ENCODE measurements at places on chromosomes 7 and 10.

GRCh38 chr7:48097521-48098231 lies 8.6 kb downstream of the UPP1 start:
- no peak for DNase-seq

DNA sequence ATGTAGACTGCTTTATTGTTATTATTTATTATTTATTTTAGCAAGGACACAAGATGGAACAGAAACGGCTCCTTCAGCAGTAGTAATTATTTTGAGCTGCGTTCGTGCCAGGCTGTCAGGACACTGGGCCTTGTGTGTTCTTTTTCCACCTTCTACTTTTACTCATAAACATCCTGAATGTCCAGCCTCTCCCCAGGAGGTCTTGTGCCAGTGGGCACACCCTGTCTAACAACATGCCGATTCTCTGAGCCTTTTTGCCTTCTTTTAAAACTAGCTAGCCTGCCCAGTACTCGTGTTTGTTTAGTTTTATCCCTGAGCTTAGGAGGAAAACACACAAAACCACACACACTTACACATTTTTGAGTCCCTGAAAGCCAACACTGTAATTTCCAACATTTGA lies 1.2 kb downstream of the SCIN start:
- no peak for DNase-seq

DNA sequence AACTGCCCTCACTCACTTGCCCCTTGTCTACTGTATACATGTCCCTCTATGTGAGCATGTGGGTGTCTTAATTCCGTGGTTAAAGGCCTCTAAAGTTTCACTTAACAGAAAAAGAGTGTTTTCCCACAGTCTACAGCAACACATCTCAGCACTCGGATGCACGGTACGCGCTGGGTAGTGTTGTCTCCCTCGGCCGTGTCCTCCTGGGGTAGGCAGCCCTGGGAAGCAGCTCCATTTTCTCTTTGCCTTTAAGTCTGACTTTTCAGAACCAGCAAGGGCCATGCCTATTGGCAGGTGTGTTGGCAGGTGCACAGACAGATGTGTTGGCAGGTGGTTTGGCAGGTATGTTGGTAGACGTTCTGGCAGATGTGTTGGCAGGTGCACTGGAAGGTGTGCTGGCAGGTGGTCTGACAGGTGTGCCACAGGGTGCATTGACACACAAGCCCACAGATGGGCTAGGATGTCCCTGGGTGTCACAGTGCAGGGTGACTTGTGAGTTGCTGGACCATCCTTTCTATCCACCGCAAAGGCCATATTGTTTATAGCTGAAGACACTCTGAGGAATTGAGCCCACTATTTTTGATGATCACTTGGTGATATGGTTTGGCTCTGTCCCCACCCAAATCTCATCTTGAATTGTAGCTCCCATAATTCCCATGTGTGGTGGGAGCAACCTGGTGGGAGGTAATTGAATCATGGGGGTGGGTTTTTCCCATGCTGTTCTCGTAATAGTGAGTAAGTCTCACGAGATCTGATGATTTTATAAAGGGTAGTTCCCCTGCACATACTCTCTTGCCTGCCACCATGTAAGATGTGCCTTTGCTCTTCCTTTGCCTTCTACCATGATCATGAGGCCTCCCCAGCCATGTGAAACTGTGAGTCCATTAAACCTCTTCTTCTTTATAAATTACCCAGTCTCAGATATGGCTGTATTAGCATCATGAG lies 296.9 kb downstream of the TNS3 start:
- DNase-seq: no peak

DNA sequence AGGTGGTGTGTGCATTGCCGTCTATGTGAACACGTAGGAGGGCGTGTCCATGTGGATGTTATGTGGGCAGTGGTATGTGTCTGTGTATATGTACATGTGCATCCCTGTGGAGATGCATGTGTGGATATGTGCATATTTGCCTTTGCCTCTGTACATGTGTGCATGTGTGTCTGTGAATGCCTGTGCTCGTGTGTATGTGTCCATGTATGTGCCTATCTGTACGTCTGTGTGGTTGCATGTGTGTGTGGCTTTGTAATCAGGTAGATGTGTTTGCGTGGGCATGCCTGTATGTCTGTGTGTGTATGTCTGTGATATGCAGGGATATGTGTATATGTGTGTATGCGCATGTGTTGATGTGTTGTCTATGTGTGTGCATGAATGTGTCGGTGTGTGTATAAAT lies 19.7 kb downstream of the ADCY1 start:
- no peak for DNase-seq

- DNase-seq: no peak
Observed at GRCh38 chr7:151769188-151769821, 107.6 kb downstream of the PRKAG2 start.

GRCh38 chr10:14126697-14127440 lies 203.9 kb downstream of the FRMD4A start:
- no peak for DNase-seq

GRCh38 chr10:94879214-94879613 lies 59.2 kb upstream of the CYP2C9 start:
- DNase-seq: no peak

- DNase-seq: no peak
Observed at GRCh38 chr10:107656932-107657331, 492.4 kb upstream of the SORCS1 start.

- no peak for DNase-seq
Observed at GRCh38 chr10:48923748-48924147, 15.9 kb downstream of the LRRC18 start.

DNA sequence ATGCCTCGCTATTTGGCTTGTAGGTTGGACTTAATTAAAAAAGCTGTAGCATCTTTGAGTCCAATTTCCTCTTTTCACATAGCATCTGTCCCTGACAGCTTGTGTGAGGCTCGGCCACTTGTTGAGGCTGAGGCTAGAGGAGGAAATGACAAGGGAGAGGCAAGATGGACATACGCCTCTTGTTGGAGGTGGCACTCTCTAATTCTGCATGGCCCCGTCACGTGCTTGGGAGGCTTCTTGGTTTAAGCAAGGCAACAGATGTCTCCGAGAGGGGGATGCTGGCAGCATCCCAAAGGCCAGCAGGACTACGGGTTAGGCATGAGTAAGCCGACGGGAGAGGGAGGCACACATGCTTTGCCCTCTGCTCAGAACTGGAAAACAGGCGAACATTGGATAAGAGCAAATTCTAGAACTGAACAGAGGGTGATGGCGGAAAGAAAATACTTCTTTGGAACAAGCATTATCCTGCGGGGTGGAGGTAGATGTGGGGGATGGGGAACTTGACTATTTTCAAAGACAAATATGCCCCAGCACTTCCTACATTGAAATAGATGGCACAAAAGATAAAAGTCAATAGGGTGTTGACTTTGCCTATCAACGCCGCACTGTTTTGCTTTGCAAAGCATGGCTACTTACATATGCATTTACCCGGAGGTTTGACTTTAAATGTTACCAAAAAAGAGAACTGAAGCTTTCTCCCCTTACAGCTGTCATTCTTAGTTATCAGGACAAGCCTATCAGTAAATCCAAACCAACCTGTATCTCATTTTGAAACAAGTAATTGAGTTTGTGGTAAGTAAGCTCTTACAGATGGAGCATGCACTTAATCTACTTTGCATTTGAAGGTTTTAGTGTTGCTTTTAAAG lies 94.8 kb downstream of the CHN2 start:
- DNase-seq: no peak

DNA sequence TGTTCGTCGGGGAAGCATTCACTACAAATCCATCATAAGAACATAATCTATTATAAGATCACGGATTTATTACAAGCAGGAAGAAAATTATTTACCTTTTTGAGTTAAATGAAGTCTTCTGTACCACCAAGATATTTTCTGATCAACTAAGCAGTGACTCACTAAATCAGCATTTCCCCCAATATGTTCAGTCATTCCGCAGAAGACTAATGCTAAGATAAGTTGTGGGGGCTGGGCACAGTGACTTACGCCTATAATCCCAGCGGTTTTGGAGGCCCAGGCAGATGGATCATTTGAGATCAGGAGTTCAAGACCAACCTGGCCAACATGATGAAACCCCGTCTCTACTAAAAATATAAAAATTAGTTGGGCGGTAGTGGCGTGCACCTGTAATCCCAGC lies 144.2 kb upstream of the EGR2 start:
- no peak for DNase-seq

DNA sequence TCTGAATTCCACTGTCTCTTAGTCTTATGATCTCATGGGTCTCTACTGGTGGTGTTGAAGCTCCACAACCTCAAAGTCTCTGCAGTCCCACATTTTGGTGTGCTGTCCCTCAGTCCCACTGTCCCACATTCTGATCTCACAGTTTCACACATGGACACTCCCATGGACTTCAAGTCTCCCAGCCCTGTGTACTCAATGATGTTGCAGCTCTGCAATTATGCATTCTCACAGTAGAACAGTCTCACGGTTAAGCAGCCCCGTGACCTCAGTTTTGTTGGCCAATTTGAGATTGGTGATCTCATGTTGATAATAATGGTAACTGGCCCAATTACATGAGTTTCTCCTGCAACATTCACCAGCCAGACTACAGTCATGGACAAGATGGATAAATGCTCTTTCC lies 109.4 kb downstream of the ODAD2 start:
- no peak for DNase-seq

DNA sequence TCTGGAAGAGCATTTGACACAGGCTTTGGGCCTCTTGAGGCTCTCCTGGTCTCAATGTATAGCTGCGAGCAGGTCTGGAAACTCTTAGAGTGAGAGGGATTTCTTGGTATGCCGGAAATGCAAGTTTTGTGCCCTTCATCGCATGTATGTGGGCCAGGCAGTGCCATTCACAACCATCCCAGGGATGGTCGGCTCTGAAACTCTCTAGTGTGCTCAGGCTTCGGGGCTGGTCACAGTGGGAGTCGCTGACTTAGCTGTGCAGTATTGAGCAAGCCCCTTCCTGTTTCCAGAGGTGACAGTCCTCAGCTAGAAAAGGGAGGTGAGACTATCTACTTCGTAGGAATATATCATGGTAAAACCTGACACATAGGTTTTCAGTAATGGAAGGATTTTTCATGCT lies 2.0 kb upstream of the AOAH start:
- DNase-seq: no peak

DNA sequence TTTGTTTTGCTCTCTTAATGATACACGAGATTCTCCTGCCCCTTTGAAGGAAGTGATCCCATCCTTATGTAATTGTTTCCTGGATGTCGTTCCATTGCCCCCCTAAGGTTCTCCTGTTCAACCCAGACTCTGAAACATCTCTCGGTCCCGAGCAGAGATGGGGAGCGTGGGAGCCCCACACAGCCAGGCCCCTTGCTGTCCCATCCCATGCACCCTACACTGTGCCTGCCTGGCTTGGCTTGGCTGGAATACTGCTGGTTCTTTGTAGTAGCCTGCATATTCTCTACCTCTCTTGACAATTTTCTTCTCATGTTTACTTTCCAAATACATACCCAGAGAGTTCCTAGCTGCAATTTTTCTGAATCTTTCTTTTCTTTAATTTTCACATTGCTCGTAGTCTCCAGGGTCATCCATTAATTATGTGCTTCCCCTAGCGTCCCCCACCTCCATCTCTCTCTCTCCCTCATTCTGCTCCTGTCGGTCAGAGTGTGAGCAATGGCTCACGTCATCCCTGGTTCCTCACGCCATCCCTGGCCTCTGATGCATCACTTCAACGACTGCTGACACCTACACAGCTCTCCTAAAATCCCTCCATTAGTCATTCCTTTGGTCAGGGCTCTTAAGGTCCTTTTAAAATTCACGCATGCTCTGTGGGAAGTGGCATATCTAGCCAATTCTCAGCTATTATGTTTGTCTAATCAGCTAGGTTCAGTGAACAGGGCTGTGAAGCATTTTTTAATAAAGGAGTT lies 32.5 kb upstream of the GPR158 start:
- no peak for DNase-seq

DNA sequence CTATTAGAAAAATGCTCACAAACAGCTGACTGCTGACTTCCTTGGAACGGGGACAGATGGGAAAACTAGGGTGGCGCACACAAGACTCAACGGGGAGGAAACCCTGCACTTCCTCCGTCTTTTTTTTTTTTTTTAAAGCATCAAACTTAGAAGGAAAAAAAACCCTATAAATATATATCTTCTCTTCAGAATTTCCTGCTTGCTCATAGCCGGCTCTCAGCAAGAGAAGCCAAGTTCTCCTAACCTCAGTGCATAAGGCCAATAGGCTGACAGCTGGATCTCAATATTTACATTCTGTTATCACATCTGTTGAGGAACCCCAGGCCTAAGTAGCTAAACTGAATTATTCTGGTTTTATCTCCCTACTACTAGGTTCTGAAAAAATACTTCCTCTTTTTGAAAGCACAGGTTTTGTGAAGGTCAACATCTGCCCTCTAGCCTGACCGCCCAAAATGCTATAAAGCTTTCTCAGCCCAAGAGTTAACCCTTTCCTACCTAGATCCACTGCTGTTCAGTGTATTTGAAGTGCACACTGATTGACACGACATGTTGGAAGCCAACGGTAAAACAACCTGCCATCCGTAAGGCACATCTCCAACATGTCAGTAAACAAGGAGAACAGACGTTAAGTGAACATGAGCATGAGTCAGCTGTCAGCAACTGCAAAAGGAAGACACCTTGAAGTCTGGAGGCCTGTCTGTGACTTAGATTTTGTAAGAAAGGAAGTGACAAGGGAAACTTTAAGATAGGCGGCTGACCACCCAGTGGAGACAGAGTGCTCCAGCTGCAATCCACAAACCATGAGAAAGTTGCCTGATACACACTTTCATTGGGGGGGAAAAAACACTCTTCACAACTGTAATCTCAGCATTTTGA lies 83.8 kb downstream of the EBLN1 start:
- DNase-seq: no peak

- no peak for DNase-seq
Observed at GRCh38 chr7:101985057-101985902, 167.9 kb downstream of the CUX1 start.

- DNase-seq: no peak
Observed at GRCh38 chr7:155355745-155356144, 58.1 kb downstream of the INSIG1 start.

GRCh38 chr7:116273918-116274301 lies 63.6 kb downstream of the TES start:
- DNase-seq: no peak

DNA sequence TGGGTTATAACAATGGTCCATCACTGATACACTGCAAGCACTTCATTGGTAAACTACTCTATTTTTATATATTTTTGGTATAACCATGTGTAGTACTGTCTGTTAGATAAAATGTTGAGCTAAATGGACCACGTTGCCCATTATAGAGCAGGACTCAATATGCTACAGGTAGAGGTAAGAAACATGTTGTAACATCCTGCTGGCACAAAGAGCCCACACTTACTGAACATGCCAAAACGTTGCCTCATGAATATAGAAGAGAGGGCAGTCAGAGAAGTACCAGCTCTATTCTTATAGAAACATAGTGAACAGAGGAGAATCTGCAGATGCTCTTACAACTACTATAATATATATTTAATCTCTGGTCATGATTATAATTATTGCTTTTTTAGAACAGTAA lies 18.4 kb upstream of the MET start:
- no peak for DNase-seq

DNA sequence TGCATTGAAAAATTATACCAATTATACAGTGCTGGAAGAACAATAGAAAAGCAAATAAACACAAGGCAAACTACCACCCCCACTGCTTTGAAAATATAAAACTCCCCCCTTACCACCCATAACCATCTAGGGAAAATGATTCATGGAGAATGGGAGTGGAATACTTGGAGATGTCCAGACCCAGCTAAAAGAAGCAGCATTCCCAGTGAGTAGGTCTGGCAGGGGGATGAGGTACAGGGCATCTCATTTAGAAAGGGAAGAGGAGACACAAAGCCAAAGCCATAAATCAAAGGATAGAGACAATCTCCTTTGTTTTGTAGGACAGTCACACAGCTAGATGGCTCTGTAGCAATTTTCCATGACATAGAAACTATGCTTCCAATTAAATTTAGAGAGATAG lies 36.0 kb upstream of the DGKI start:
- no peak for DNase-seq
